ENCODE measurements at places on chromosomes 13 and 19.

GRCh38 chr13:31236211-31236786 is 36.5 kb downstream of the B3GLCT start:
- peak; percentile 35 for DNase-seq

DNA sequence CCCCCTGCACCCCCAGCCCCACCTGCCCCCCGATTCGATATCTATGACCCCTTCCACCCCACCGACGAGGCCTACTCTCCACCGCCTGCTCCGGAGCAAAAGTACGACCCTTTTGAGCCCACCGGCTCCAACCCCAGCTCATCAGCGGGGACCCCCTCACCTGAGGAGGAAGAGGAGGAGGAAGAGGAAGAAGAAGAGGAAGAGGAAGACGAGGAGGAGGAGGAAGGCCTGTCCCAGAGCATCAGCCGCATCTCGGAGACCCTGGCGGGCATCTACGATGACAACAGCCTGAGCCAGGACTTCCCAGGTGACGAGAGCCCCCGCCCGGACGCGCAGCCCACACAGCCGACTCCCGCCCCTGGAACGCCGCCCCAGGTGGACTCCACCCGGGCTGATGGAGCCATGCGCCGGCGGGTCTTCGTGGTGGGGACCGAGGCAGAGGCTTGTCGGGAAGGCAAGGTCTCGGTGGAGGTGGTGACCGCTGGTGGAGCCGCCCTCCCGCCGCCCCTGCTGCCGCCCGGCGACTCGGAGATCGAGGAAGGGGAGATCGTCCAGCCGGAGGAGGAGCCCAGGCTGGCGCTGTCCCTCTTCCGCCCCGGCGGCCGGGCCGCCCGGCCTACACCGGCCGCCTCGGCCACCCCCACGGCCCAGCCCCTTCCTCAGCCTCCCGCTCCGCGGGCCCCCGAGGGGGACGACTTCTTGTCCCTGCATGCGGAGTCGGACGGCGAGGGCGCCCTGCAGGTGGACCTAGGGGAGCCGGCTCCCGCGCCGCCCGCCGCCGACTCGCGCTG is 9.2 kb downstream of the SCAF1 start:
- no peak for DNase-seq

DNA sequence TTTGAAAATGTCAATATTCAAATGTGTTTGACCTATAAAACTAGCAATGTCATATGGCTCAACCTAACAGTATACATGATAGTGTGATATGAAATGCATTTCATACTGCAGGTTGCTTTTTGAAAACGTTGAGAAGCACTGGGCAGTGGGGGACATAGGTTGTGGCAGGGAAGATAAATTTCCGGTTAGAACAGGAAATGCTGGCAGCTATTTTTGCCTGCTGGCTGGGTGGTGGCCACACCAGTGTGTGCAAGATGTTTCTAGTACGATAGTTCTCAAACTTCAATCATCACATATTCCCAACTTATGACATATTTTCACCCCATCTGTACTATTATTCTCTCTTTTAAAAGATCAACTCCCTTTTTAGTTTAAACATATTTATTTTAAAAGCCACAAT is 17.2 kb downstream of the FXYD5 start:
- DNase-seq, result no peak

DNA sequence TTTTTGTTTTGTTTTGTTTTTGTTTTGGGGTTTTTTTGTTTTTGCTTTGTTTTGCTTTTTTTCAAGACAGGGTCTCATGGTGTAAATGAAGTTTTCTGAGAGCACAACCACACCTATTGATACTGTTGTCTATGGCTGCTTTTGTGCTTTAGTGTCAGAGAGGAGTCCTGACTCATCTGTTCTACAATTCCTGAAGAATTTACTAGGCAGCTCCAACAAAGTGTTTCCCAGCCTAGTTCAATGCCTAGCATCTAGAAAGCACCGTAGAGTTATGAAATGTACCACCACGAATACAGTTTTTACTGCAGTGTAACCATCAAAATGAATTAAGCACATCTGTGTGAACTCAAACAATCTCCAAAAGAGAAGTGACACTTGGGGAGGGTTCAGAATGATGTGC is 21.2 kb downstream of the SAFB start:
- peak; percentile 8 for DNase-seq

- DNase-seq, result no peak
Observed at GRCh38 chr13:113432506-113433270, 20.6 kb downstream of the ADPRHL1 start.

DNA sequence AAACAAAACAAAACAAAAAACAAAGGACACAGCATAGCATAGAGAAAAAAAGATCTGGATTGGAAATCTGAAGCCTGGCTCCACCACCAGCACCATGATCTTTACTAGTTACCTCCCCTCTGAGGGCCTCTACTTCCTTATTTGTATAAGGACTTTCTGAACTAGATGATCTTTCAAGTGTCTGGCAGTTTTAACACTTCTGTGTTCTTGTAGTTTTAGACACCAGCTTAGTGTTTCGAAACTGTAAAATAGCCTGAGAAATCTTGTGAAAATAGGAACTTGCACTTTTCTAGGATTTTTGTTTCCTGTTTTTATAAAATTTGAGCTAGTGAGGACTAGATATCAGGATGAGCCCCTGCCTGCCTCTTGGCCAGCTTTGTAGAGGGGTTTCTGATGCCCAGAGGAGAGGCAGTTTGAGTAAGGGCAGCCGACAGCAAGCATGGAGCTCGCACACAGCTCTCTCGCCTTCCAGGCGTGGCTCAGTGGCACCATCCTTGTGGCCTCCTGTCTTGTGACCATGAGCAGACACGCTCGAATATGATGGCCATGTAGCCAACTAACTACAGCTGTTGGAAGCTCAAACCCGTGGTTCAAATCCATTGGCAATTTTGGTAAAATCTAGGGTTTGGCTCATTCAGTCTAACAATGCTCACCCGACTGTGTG is 319.0 kb downstream of the KCNRG start:
- no peak for DNase-seq

- DNase-seq, result no peak
Observed at GRCh38 chr19:30387311-30388115, 15.3 kb downstream of the ZNF536 start.

DNA sequence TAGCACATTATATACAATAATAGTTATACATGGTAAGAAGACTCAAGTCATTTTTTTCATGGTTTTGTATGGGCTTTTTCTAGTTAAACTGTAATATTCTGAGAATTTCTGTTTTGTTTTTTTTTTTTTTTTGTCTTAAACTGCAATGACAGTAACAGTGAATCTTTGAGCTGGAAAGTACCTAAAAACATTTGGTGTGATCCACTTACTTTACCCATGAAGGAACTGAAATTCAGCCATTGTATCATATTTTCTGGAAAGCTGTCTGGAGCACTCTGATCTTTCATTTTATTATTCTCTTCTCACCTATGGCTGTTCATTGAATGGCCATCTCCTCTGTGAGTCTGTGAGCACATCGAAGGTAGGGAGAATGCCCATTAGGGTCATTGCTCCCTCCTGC is 37.8 kb downstream of the MYO16 start:
- DNase-seq, result no peak

GRCh38 chr19:50647879-50648615 is 1.2 kb upstream of the C19orf81 start:
- DNase-seq, result no peak

DNA sequence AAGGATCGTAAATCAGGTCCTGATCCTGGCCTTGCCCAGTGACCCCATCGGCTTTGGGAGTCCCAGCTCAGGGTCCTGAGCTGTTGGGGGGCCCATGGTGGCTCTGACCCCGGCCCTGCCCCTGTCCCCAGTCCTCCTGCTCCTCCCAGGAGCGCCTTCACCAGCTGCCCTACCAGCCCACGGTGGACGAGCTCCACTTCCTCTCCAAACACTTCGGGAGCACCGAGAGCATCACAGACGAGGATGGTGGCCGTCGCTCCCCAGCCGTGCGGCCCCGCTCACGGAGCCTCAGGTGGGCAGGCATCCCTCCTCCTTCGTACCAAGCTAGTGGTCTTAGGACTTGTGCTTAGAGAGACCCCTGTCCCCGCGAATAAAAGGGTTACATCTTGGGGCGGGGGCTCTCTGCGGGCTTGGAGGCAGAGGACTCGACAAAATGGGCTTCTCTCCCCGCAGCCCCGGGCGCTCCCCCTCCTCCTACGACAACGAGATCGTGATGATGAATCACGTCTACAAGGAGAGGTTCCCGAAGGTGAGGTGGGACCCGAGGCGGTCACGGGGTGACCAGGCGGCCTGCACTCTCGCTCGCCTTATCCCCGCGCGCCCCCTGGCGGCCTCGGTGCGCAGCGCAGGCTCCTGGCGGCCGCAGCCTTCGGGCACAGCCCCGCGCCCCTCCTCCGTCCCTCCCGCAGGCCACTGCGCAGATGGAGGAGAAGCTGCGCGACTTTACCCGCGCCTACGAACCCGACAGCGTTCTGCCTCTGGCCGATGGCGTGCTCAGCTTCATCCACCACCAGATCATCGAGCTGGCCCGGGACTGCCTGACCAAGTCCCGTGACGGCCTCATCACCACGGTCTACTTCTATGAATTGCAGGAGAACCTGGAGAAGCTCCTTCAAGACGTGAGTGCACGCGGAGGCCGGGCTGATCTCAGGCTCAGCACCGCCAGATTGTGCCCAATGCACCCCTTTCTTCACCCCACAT is 9.1 kb downstream of the MAST1 start:
- peak; percentile 17 for DNase-seq

DNA sequence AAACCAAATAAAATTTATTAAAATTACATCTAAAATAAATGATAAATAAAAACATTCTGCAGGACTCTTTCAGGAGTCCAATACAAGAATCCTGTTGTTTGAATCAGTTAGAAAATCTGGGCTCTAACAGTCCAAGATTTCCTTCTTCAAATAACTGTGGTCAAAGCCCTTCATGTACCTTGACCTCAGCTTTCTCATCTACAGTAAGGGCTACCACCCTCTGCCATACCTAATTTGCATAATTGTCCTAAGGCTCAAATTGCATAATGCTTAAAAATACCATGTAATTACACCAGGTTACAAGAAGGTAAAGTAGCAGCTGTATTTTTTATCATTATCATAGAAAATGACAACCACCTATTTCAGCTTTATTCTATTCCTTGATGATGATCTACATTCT is 54.3 kb downstream of the XPO4 start:
- DNase-seq, result no peak

DNA sequence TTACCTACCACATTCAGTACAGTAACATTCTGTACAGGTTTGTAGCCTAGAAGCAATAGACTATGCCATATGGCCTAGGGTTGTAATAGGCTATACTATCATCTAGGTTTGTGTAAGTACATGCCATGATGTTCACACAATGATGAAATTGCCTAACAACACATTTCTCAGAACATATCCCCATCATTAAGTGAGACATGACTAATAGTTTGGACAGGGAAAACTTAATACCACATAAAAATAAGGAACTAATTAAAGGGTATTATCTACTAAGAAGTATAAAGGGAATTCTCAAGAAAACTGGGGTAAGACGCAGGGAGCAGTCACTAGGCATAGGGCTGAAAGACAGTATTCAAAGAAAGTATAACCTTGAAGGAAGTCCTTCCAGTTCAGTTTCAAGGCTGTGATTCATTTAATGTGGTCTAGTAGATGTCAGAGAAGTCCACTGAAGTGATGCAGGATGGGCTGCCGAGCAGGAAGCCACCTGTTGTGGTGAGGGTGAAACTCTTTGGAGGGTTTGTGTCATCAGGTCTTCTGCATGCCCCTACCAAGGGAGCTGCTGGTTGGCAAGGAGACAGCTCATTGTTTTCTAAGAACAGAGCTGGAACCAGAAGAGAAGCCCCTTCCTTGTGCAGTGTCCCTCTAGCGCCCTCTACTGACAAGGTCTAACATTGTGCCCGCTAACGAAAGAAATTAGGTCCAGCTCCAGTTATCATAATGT is 122.9 kb downstream of the OLFM4 start:
- no peak for DNase-seq

DNA sequence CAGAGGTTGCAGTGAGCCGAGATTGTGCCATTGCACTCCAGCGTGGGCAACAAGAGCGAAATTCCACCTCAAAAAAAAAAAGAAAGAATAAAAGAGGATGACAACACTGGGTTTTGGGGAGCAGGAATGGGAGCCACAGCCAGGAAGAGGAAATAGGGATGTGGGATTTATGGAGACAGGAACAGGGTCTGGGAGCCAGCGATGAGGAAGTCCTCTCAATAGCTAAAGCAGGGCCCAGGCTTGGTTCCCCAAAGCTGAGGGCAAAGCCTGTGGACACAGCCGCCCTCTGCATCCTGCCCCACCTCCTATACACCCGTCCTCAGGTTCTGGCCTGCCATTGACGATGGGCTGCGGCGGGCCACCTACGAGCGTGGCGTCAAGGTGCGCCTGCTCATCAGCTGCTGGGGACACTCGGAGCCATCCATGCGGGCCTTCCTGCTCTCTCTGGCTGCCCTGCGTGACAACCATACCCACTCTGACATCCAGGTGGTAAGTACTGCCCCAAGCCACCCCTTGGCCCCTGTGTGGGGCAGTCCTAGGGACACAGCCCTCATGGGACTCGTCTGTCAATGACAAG is 13.6 kb downstream of the HIPK4 start:
- DNase-seq, result no peak

GRCh38 chr13:112097770-112098169 is 30.8 kb downstream of the SOX1 start:
- no peak for DNase-seq

DNA sequence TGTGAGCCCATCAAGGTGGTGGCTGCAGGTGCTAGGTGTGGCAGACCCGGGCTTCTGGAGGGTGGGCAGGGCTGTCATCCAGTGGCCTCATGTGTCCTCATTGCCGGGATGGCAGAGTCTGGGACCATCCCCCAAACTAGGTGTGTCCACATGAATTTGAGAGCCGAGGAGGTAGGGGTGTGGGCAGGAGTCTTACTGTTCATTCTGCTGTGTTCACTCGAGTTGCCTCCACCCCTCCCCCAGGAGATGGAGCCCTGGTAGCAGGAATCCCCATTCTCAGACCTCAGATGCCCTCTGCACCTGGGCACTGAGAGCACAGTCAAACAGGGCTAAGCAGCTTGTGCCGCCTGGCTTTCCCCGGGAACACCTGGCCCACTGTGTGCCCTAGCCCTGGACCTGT is 22.4 kb downstream of the NAXD start:
- DNase-seq, result no peak

- DNase-seq, result no peak
Observed at GRCh38 chr19:51242881-51243630, 7.8 kb upstream of the SIGLECL1 start.

GRCh38 chr13:73210218-73210883 is 151.5 kb downstream of the KLF5 start:
- no peak for DNase-seq

GRCh38 chr13:25085125-25085742 is 10.7 kb upstream of the PABPC3 start:
- peak; percentile 3 for DNase-seq

- no peak for DNase-seq
Observed at GRCh38 chr19:50548191-50549058, 19.8 kb downstream of the LRRC4B start.

GRCh38 chr19:38253788-38254187 is 2.4 kb downstream of the PPP1R14A start:
- no peak for DNase-seq

- no peak for DNase-seq
Observed at GRCh38 chr13:40764587-40765403, 6.2 kb downstream of the MRPS31 start.

- DNase-seq, result no peak
Observed at GRCh38 chr19:49687150-49687549, 2.2 kb upstream of the ADM5 start.

GRCh38 chr19:6220385-6221191 is 59.2 kb downstream of the MLLT1 start:
- DNase-seq, result no peak
